Heart left ventricle (tissue), 16 donors: ENCODE measurements at places on chromosomes 2 and 18. TPM values are rescaled to one million over a fixed set of nuclear protein-coding genes. Genes with fewer than 3 reads are reported as not detected.
A peak's percentile ranks its signal among the peaks of the same experiment; 100 is the strongest.

GRCh38 chr2:144479138-144479537 is 40.8 kb downstream of the ZEB2 start:
- no peak for DNase-seq

DNA sequence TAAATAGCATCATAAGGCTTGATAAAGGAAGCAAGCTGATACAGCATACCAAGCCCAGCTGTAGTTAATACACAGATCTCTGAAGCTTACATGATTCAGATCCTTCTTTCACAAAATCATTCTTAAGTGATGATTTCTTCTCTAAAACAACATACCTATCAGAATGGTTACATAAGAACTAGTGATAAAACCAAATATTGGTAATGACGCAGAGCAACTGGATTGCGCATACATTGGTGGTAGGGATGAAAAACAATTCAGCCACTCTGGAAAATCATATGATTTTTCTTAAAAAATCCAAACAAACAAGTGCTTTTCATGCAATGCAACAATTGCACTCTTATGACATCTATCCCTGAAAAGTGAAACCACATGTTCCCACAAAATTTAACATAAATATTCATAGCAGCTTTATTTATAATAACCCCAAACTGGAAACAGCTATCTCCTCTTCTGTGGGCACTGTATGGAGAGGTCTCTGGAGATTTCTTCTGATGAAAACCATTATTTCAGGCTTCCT is 153.6 kb upstream of the DSEL start:
- no peak for DNase-seq

DNA sequence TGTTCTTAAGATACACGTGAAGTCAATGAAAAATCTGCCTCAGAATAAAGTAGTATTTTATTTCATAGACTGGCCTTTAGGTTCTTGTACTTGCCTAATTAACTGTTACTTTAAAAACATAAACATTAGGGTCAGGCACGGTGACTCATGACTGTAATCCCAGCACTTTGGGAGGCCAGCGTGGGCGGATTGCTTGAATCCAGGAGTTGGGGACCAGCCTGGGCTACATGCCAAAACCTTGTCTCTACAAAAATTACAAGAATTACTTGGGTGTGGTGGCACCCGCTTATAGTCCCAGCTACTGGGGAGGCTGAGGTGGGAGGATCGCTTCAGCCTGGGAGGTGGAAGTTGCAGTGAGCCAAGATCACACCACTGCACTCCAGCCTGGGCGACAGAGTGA is 16.0 kb upstream of the SNORC start:
- DNase-seq: no peak

GRCh38 chr2:181153886-181154285 is 173.5 kb downstream of the UBE2E3 start:
- DNase-seq: no peak

- DNase-seq: no peak
These were observed 351.5 kb downstream of the ARHGAP15 start for GRCh38 chr2:143480601-143481236.

- no peak for DNase-seq
These were observed 32.0 kb downstream of the SULT1C4 start for GRCh38 chr2:108409768-108410167.

GRCh38 chr2:136162438-136162837 is 44.5 kb upstream of the CXCR4 start:
- DNase-seq: no peak

- DNase-seq: no peak
These were observed 36.2 kb upstream of the ACAA2 start for GRCh38 chr18:49849331-49850217.

DNA sequence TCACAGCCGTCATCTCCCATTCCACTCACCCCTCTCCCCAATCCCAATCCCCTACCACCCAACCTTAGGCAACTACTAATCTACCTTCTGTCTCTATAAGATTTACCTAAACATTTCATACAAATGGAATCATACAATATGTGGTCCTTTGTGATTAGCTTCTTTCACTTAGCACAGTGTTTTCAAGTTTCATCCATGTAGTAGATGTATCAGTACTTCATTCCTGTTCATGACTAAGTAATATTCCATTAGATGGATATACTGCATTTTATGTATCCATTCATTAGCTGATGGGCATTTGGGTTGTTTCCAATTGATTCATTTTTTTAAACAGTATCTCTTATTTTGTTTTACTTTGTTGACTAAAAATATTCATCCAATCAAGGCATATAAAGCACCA is 109.6 kb downstream of the CDH2 start:
- no peak for DNase-seq

DNA sequence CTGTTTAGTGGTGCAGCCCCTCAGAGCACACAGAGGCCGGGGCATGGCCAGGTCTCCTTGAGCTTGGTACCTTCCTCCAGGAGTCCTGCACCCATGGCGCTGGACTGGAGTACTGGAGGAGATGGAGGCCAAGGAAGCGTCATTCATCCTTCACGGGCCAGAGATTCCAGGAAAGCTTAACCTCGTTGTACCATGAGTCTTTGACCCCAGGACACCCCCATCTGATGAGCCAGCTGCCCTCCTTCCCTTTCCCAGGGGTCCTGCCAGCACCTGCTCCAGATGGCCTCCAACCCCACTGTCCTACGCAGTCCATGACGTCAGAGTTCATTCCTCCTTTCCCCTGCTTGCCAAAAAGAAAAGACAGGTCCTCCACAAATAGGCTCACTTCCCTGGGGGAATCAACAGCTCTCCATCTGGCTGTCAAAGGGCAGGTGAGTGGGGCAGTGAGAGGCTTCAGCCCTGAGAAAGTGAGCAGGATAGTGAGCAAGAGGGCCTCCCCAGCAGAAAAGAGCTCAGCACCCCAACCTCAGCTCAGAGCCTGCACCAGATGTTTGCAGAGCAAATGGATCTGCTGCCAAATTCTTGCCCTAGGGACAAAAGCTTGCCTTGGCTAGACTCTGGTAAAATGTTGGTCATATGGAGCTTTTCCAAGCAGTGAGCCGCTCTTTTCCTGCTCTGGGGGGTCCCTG is 4.5 kb upstream of the NPPC start:
- DNase-seq: peak; percentile 65

DNA sequence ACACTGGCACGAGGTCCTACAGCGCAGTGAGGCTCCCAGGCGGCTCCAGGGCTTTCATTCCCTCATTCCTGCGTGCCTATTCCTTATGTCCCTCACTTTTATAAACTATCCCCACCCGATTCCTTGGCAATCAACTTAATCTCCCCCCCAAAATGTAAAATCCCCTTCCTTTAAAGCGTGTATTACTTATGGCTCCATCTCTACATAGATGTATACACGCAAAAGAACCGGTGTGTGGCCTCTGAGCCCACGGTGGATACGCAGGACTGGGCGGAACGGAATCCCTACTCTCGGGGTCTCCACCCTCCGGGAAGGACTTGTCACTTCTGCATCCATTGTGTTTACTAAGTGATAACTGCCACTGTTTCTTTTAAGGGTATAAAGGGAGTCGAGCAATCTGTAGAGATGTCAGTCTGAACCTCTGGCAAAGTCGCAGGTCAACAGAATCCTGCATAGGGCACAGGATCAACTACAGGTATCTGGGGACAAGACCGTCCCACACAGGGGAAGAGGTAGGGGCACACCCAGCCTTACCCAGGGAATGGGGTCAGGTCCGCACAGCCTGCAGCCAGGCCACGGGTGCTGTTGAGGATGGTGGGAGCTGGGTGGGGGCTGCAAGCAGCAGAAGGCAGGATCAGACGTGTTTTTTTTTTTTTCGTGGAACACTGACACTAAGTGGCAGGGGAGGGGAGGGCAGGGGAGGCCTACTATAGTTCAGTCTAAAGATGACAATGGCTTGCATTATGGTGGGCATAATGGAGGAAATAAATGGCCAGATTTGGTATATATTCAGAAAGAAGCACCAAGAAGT is 42.1 kb downstream of the HDLBP start:
- no peak for DNase-seq

DNA sequence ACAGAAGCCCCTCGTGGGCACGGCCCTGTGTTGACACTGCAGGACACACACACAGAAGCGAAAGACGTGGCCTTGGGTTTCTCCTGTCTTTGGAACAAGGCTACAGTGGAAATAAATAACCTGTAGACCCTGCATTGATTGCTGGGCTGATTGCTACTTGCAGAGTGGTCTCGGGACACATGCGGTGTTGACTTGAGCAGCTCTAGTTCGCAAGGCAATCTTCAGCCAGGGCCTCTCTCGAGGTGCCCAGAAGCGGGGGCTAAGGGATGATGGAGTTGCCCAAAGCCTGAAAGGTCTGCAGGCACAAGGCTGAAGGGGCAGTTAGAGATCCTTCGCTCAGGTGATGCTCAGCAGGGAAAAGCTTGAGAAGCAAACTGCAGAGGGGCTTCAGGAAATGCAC is 180.3 kb downstream of the SEPTIN10 start:
- DNase-seq: peak; percentile 37

DNA sequence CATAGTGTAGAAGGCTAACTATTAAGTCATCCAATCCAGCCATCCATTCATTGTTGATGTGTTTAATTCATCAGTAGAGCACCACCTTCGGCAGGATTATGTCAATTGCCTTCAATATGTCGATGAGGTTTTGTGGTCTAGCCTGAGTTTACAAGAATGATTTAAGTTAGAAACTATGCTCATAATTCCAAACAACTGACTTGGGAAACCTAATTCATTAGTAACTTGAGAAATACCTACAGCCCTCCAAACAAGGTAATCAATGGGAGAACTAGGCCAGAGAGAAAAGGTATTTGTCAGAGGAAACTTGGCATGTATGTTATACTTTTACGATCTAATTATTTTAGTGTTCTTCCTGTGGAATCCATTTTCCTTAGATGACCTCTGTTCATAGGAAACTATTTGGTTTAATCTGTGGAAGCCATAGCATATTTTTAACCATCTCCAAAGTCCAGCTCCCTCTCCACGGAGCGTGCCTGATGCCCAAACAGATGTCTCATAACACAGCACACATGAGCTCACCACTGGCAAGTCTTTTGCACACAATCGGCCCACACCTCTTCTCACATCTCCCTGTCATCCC is 148.5 kb downstream of the GFPT1 start:
- DNase-seq: no peak

VIL1 gene
- not detected for total RNA-seq

SPC25 gene
- total RNA-seq: not detected

ABCB11 gene
- total RNA-seq: 0.08 TPM

GPR55 gene
- total RNA-seq: not detected

DPP10 gene
- not detected for total RNA-seq

FBXO48 gene
- total RNA-seq: 1.1 TPM
